ENCODE measurements at places on chromosomes 5 and 9.

- no peak for DNase-seq
These were observed at the start of gene PAX5 for GRCh38 chr9:37033682-37034304. Gene PAX5 (minus strand): TSS chr9:37034268. CDS start chr9:37034031, 237 bp downstream.

- no peak for DNase-seq
These were observed 169.1 kb upstream of the PIK3R1 start for GRCh38 chr5:68046445-68046844.

- DNase-seq: no peak
These were observed 624.4 kb upstream of the C9orf72 start for GRCh38 chr9:28197653-28198052.

DNA sequence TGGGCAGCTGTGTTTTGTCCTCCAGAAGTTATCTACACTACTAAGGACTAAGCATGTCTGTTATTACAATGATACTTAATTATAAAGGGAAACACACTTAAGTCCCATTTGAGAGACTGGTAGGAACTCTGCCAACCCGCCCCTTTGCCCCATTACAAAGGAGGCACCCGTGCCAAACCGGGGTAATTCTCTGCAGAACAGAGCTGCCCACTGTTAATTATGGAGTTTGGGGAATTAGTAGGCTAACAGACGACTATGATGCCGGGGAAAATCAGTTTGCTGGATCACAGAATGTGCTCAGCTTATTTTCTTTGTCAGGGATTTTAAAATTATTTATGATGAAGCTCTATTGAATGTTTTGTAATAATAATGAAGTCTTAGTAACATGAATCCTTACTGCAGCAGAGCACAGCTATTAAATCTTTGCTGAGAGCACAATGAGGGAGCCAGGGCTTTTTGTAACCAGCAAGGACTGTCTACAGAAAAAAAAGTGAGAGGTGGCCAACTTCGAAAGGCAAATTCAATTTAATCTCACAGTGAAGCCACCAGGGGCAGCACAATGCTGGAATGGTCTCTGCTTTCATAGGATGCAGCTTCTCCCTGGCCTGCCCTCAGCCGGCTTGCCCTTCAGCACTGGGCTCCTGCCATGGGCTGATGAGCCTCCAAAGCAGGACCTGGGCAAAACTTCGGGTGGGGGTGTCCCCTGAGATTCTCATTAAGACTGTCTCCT lies 134.5 kb downstream of the GNAQ start:
- DNase-seq: no peak

DNA sequence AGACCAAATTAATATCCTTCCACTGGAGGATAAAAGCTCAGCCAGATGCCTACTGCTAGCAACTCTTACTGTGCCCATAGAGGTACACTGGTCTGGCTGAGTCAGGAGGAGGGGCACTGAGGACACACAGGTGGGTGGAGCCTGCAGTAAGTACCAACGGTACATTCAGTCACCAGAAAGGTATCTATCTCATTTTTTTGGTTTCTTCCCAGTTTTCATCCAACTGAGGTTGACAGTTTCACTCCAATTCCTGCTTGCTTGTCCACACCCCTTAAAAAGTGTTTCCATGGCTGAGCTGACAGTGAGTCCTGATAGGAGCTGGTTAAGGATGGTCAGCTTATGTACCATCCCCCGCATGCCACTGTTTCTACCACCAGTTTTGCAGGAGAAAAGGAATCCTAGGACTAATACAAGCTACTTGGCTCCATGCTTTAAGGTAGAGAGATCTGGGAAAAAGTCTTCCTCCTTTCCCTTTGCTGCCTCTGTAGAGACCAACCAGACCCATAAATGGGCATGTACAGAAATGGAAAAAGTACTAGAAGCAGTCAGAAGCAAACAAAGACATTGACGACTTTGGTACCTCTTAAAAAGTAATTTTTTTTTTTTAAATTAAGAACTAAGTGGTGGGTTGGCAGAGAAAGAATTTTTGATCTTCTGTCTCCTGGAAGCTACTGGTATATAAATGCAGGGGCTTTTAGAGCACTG lies 3.2 kb downstream of the ELL2 start:
- no peak for DNase-seq

DNA sequence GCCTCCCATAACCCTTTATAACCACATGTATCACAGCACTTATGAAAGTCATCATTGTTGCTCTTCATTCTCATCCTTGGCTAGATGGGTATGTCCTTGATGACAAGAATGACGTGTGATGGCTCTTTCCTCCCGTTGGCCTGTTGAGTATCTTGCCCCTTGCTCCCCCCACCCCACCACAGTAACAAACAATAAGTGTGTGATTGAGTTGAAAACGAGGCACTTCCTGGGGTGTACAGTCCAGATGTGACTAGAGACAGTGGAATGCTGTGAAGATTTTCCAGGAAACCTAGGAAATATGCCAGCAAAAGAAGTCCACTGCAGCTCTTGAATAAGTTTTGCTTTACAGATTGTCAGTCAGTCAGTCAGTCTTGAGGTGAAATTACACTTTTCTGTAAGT lies 262.5 kb downstream of the ELAVL2 start:
- no peak for DNase-seq

- no peak for DNase-seq
These were observed 25.0 kb downstream of the SLC25A25 start for GRCh38 chr9:128093011-128093410.

Measured in NCI-H2171 treated with DMSO at 0.1 percent for 48 hours (cell line).